Stimulated activated CD4-positive, alpha-beta T cell treated with anti-CD3 and anti-CD28 coated beads, Interleukin-15, amount 100 ng/mL, for 1 hour (primary cell): ENCODE measurements at places on chromosomes 2 and 18.

DNA sequence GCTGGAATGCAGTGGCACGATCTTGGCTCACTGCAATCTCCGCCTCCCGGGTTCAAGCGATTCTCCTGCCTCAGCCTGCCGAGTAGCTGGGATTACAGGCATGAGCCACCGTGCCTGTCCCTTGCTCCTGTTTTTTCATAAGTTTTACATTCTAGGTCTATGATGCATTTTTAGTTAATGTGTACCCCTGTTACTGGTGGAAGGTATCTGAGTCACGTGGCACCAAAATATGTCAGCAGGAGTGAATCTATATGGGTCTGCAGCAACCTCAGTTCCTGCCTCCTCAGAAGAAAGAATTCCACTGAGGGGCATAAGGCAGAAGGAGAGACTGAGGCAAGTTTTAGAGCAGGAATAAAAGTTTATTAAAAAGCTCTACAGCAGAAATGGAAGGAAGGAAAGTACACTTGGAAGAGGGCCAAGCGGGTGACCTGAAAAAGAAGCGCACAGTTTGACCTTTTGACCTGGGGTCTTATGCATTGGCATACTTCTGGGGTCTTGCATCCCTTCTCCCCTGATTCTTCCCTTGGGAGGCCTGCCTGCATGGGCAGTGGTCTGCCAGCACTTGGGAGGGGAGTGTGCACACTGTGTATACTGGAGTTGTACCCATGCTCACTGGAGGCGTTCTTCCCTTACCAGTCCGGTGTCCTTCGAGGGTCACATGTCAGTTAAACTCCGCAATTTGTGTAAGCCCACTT, 1.1 kb upstream of the MFSD2B start:
- DNase-seq: no peak

GRCh38 chr2:191638802-191639172, 39.1 kb upstream of the NABP1 start:
- DNase-seq: no peak

DNA sequence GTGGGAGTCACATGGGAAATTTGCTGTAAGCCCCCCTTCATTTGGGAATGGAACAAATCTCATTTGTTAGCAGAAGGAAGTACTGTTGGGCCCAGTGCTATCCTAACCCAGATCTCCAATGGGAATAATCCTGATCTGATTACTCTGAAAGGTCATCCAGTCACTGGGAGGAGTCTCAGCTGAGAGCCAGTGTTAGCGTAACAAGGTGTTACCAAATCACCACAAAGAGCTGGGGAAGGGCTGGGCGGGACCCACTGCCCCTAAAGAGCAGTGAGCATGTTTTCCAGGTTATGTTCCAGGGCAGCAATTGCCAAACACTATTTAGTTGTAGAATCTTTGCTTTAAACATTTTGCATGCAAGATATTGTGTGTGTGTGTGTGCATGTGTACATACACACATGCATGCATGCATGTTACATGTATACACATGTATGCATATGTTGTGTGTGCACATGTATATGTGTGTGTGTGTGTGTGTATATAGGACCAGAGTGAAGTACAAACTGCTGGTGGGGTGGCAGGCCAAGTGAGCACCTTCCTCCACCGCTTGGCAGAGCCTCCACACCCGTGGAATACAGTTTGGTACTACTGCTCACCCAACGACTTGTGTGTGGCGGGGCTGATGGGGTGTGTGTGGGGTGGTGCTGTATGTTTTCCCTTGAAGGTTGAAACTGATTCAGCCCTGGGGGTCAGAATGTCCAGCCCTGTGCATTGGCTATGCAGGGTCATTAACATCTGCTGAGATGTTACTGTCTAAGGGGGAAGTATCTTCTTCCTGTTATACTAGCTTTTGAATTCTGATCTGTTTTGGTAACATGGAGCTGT, 15.2 kb downstream of the INPP5D start:
- DNase-seq: no peak

DNA sequence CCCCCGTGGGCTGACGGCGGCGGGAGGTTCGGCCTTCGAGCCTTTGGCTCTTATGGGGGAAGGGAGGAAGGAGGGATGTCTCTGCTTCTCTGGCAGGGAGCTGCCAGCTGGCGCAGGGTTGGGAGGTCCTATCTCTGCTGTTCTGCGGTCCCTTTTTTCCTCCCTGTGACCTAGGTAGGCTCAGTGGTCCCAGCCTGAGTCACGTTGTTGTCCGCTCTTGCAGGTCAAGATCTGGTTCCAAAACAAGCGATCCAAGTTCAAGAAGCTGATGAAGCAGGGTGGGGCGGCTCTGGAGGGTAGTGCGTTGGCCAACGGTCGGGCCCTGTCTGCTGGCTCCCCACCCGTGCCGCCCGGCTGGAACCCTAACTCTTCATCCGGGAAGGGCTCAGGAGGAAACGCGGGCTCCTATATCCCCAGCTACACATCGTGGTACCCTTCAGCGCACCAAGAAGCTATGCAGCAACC, 2.5 kb downstream of the DLX1 start:
- DNase-seq: no peak

DNA sequence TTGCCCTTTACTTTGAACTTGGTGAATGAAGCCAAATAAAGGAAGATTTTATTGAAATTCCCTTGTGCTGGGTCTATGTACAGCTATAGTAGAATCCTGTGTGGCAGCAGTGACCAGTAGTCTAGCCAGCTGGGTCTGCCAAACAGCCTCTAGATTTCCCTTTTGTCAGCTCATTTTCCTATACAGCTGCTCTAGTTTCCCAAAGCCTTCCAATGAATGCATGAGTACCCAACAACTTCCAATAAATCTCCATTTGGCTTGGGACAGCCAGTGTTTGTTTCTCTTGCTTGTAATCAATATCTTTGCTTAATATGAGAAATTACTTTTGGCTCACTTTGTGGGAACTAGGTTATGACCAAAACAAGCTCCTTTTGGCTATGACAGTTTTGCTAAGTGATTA, 43.6 kb downstream of the SCN9A start:
- no peak for DNase-seq

DNA sequence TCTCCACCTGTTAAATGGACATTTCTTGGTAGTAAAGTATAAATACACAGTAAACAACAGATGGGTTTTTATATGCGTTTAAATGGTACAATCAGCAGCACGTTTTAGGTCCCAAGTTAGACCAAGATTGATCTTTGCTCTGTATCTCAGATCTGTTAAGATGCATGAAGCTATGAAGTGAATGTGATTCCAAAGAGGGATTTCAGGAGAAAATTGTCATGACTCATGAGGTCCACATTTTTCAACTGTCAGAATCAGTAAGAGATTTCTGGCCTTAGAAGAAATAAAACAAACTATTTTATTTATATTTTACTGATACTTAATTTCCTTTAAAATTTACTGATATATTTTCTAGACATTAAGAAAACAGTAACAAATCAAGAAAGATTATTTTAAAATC, 142.7 kb downstream of the EML6 start:
- no peak for DNase-seq

GRCh38 chr2:188726626-188727247, 247.4 kb upstream of the COL3A1 start:
- DNase-seq: no peak

- DNase-seq: no peak
Observed at GRCh38 chr2:12903272-12903671, 186.5 kb downstream of the TRIB2 start.

- DNase-seq: no peak
Observed at GRCh38 chr2:107809835-107810234, 16.9 kb upstream of the RGPD4 start.

- no peak for DNase-seq
Observed at GRCh38 chr2:132721938-132722337, 51.9 kb upstream of the LYPD1 start.

- no peak for DNase-seq
Observed at GRCh38 chr2:7956126-7956689, 725.6 kb upstream of the ID2 start.

- DNase-seq: no peak
Observed at GRCh38 chr2:67965246-67965645, 97.6 kb downstream of the C1D start.

GRCh38 chr2:65112633-65113032, 17.3 kb downstream of the RAB1A start:
- no peak for DNase-seq

- no peak for DNase-seq
Observed at GRCh38 chr18:2143636-2144035, 427.7 kb downstream of the METTL4 start.

DNA sequence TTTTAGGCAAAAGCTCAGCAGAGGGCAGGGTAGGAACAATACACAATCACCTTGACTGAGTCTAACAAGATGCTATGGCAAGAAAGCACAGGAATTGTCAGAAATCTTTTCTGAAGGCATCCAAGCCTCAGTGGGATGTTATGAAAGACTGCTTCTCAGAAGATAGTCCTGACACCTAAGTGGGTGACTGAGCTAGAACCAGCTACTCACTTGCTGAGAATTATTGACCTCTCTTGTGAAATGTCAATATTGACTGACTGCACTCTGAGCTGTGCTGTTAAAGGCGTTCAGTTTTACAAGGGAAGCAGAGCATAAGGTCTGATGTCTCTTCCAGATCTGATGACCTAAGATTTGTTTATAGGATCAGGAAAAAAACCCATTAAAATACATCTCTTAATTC, 46.1 kb downstream of the TACR1 start:
- no peak for DNase-seq

GRCh38 chr2:50347358-50348044, 684.4 kb downstream of the NRXN1 start:
- DNase-seq: no peak

GRCh38 chr2:172031536-172031935, 31.8 kb downstream of the METAP1D start:
- DNase-seq: no peak

- no peak for DNase-seq
Observed at GRCh38 chr18:26103579-26103978, 13.2 kb upstream of the SS18 start.

DNA sequence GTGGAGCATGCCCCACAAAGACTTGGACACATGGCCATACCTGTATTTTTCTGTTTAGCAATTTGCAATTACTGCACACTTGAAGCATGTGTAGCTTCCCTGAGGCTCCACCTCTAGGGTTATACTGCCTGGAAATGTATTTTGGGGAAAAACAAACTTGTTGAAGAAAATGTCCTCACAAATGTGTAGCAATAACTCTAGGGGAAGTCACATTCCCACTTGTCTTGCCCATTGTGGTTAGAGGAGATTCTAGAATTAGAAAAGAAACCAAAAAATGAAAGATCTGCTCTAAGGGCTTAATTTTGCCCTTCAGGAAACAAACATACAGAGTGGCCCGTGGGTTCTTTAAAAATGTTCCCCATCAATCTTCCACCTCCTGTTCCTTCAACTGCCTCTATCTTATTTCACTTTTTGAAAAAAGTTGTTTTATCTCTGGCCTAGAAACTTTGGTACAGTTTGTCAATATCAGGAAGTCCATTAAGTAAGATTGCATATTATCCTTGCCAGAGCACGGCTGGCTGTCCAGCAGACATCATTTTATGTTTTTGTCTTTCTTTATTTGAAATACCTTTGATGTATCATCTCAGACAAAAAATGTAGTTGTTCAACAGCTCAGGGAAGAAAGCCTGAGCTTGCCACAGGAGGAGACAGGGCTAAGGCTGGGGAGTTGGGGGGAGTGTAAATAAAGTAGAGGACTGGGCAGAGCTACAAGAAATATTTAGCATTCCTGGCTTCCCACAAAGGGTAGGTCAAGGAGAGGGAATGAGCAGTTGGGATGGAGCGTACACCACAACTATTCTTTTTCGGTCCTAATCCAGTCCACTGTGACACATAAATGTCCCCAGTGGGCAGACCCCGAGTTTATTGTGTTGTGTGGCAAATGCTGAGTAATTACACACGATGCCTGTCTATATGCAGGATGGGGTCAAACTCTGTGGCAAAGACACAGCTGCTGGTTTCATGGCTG, 96.8 kb upstream of the CDC42EP3 start:
- DNase-seq: no peak

DNA sequence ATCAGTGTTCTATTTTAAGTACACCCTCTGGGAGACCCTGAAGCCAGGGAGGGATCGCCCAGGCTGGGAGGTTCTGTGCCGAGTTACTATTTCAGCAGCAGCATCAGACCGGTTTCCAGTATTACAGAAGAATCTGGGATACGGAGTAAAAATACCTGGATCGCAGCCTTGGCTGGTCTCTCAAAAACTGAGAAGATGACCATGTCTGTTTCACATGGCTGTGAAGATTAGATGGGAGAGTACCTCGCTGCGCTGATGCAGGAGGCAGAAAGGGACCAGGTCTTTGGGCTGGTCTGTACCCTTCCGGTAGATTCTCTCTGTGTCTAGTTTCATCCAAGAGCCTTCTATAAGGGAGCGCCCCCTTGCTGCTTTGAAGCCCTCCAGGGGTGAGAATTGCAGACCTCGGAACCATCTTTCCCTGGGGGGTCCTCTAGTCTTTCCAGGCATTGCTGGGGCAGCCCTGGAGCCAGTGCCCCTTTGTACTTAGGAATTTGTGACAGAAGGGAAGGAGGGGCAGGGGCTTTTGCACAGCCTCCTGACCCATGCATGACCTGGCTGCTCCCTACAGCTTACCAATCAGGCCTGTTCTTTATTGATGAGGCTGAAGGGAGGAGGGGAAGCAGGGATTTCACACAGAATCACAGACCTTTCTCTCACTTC, 56.3 kb upstream of the MAPRE3 start:
- no peak for DNase-seq

DNA sequence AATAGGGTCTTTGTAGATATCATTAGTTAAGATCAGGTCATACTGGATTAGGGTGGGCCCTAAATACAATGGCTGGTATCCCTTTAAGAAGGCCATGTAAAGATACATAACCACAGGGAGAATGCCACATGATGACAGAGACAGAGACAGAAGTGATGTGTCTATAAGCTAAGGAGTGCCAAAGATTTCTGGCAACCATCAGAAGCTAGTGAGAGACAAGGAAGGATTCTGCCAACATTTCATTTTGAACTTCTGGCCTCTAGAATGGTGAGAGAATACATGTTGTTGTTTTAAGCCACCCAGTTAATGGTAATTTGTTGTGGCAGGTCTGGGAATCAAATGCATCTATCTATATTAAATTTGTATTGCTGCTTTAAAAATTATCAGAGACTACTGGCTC, 185.5 kb upstream of the CYRIA start:
- DNase-seq: no peak

- no peak for DNase-seq
Observed at GRCh38 chr2:182355815-182356214, 71.0 kb downstream of the PDE1A start.

DNA sequence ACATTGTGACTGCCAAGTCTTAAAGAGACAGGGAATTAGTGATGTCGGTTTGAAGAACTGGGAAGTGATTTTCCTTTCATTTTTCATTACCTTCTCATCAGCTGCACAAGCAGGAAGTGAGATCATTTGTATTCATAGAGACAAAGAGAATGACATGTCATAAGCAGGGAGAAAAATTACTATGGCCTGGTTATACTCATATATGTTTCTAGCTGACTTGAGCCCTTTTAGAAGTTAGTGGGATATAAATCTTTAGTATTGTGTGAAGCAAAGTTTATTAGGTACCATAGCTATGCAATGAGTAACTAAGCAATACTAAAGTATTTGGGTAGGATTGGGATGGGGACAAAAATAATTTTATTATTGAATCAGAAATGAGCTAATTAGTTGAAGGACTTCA, 284.1 kb downstream of the PID1 start:
- no peak for DNase-seq

- DNase-seq: no peak
Observed at GRCh38 chr2:946073-946948, 4.3 kb upstream of the SNTG2 start.
